ENCODE measurements at places on chromosomes 6 and 20. TPM values are rescaled to one million over a fixed set of nuclear protein-coding genes. Genes with fewer than 3 reads are reported as not detected.

- no peak for DNase-seq
Observed at GRCh38 chr6:35943390-35943789, 22.5 kb upstream of the SRPK1 start.

DNA sequence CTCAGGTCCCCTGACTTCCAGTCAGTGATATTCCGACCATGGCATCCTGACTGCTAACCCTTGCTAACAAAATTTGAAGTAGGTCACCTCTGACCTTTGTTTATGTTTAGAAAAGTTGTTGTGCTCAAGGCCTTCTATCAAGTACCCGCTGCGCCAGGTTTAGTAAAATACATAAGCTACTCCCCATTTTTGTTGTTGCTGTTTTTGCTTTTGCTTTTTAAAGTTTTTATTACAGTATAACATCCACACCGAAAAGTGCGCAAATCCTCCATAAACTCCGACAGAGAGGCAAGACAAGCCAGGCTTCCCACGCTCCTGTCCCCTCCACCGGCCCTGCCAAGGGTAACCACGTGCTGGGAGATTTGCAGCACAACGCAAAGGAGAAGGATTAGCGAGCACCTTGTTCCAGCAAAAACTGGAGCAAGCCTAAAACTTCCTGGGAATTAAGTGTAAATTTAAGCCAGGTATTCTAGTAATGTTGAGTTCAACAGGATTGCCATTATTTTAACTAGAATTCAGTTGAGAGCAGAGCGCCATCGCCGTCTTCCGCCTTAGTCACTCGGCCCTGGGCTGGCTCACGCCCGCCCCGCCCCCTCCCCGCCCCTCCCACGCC is 17.8 kb upstream of the HMGN4 start:
- DNase-seq = peak; percentile 75

GRCh38 chr6:168909288-168909687 is 344.4 kb downstream of the THBS2 start:
- no peak for DNase-seq

GRCh38 chr6:28814032-28814976 is 109.5 kb downstream of the TRIM27 start:
- no peak for DNase-seq

- DNase-seq = no peak
Observed at GRCh38 chr6:135173242-135173988, 7.7 kb upstream of the MYB start.

GRCh38 chr6:30618270-30618797 is 694 bp downstream of the MRPS18B start:
- DNase-seq = peak; percentile 63

- DNase-seq = no peak
Observed at GRCh38 chr6:136365776-136366354, 76.2 kb upstream of the BCLAF1 start.

DNA sequence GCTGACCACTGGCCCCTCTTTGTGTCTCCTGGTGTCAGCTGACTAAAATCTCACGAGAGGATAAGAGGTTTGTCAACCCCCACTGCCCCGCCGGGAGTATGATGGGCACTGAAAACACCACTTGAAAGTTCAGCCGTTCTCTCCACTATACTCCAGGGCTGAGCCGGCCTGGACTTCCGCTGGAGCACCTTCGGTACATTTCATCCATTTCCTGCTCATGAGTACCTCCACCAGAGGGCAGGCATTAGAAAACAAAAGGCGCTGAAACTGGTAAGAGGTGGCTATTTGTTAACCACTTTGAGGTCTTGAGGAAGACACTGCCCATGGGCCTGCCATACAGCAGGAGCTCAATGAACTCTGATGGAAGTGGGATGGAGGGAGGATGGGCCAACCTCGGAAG is 17.9 kb upstream of the ANKRD60 start:
- DNase-seq = peak; percentile 24

DNA sequence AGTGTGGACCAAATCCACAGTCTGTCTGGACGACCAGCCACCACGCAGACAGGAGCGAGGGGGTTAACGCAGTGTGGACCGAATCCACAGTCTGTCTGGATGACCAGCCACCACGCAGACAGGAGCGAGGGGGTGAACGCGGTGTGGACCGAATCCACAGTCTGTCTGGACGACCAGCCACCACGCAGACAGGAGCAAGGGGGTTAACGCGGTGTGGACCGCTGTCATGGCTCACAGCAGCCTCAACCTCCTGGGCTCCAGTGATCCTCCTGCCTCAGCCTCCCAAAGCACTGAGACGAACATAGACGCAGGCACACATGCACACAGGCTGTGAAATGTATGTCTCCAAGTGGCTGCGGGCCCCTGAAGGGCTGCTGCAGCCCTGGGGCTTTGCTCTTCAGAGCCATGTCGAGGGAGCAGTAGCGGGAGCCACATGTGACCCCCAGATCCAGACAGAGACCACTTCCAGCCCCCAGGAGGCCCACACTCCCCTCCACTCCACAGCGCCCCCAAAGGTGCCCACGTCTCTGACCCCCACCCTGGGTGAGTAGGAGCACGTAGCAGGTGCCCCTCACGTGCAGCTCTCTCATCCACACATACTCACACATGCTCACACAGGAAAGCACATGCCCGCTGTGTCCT is 98.1 kb downstream of the YTHDF1 start:
- no peak for DNase-seq

The LSM2 gene
- polyA plus RNA-seq = 48.4 TPM

The OTOR gene
- polyA plus RNA-seq = not detected

The GSTA2 gene
- not detected for polyA plus RNA-seq

The GLP1R gene
- polyA plus RNA-seq = not detected

The CDK5RAP1 gene
- polyA plus RNA-seq = 24.7 TPM

All from GM23248 (cell line).